ENCODE measurements at places on chromosomes 3 and 15. TPM values are rescaled to one million over a fixed set of nuclear protein-coding genes. Genes with fewer than 3 reads are reported as not detected.

DNA sequence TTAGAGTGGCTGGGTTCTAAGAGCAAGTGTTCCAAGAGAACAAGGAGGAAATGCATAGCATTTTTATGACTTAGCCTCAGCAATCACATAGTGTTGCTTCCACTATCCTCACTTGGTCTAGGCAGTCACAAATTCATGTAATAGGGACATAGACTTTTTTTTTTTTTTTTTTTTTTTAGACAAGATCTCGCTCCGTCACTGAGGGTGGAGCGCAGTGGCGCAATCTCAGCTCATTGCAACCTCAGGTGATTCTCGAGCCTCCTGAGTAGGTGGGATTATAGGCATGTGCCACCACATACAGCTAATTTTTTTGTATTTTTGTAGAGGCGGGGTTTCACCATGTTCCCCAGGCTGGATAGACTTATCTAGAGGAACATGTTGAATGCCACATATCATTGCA lies 4.7 kb upstream of the GNB4 start:
- no peak for DNase-seq

- DNase-seq: no peak
Measured at GRCh38 chr3:126490619-126491018, 14.9 kb upstream of the ZXDC start.

DNA sequence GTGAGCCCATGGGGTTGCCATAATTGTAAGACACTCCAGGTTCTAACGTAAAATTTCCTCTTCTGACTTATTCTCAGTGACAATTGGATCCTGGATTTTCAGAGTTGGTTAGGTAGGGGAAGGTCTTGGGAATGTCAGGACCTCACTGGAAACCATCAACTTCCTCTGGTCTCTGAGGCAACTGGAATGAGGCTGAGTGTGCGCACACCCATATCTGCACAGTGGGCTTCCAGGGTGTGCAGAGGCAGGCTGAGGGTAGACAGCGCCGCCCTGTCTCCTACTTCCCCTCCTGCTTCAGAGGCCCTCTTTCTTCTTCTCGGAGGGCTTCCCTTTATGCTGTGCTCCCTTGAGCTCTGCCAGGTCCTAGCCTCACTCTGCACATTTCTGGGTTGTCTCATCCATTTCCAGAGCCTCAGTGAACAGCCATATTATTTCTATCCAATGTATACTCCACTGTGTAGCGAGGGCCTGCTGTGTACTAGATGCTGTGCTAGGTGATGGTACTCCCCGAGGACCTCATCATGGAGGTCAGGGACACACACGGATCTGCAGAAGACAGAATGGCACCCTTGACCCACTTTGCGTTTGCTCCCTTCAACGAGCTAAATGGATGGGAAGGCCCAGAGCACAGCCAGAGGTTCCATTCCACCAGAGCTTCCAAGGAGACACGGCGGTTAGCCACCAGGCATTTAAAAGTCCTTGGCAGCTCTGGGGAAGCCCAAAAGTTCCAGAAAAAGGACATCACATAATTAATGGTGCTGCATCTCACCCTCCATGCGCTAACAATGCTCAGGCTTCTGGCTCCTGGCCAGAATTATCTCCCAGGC lies 18.3 kb downstream of the ACAA1 start:
- DNase-seq: no peak

GRCh38 chr3:139052802-139053600 lies 8.3 kb upstream of the PRR23C start:
- no peak for DNase-seq

- DNase-seq: no peak
Measured at GRCh38 chr3:18201315-18201714, 223.8 kb downstream of the SATB1 start.

- DNase-seq: no peak
Measured at GRCh38 chr15:38782156-38782555, 217.5 kb upstream of the RASGRP1 start.

GRCh38 chr3:179288845-179289244 lies 34.0 kb upstream of the ZNF639 start:
- DNase-seq: no peak

DNA sequence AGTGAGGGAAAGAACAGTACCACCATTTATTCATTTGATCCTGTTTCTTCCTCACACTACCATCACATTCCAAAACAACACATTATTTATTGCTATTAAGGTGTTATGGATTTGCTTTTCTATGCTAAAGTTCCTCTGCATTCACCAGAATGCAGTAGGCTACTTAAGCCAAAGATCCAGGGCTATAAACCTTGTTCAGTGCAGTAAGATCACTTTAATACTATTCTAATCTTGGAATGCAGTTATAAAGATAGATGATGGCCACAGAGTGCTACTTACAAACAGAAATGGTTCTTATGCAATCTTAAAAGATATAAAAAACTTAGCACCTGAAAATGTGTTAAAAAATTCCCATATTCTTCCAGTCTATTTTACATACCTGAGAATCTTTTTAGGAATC lies 107.5 kb upstream of the TSPAN3 start:
- no peak for DNase-seq

DNA sequence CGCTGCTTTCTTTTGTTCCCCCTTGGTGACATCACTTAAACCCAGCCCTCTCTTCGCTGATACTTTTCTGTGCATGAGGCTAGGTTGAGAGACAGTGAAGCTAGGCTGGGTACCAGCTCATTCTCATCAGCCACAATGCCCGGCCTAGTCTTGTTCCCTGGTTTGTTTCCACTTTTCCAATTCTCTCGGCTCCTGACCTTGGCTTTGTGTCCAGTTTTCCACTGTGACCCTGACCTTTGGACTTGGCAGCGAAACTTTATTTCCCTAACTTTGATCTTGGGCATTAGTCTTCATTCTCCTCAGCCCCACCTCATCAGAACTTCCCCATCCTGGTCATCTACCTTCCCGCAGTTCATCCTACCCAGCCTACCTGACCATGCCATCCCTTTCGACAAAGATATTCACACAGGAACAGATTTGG lies 908 bp upstream of the ADPGK start:
- DNase-seq: no peak

Gene SAMMSON
- total RNA-seq: not detected

Gene LMOD3
- total RNA-seq: 154 TPM

Gene MEGF11
- not detected for total RNA-seq

All from psoas muscle (tissue), 8 donors.